Fibroblast of gingiva (primary cell): ENCODE measurements at places on chromosomes 6 and 20.

DNA sequence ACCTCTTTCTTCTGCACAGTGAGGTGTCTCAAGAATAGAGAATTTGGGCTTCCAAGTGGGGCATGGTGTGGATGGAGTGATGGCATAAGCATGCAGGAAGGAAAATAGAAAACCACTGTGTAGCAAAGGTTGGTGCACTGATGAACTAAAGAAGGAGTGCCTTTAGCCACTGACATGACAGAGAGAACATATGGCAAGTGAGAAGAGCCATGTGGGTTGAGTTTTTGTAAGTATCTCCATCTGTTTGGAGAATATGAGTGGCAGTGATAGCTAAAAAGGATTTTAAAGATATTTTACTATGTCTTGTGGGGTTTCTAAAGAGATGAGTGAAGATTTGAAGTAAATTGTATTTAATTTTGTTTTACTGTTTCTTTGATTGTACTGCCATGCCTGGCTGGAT, 160.5 kb upstream of the GRIK2 start:
- DNase-seq: no peak

- peak; percentile 47 for DNase-seq
Observed at GRCh38 chr6:43221046-43221972, 8.0 kb downstream of the DNPH1 start.

- DNase-seq: no peak
Observed at GRCh38 chr6:142809947-142810346, 135.0 kb downstream of the HIVEP2 start.

DNA sequence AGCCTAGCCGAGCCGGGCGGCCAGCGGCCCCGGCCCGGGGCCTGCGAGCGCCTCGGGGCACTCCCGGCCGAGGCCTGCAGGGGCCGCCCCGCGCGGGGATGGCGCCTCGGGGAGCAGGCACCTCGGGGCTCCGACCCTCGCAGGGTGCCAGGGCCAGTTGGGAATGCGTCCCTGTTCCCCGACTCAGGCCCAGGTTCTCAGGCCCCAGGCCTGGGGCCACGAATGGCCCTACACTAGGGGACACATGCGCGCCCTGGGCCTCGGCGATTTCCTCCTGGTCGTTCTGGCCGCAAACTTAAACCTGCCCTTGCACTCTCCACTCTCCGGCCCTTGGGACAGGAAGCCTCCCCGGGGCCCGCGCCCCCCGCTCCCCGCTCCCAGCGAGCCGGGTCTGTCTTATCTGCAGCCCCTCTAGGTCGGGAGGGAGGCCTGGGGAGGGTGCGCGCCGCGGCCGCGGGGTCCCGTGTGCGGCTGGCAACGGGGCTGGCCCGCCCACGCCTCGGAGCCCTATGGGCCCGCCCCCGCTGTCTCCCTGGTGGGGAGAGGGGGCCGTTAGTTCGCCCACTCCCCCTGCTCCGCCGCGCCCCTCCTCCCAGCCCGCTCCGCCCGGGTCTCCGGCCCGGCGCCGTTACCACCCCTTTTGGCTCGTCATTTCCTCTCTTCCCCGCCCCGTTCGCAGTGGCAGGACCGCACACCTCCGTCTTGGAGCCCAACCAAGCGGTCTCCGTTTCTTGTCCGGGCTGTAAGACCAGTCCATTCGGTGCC, 611 bp downstream of the NFYA start:
- DNase-seq: peak; percentile 68

DNA sequence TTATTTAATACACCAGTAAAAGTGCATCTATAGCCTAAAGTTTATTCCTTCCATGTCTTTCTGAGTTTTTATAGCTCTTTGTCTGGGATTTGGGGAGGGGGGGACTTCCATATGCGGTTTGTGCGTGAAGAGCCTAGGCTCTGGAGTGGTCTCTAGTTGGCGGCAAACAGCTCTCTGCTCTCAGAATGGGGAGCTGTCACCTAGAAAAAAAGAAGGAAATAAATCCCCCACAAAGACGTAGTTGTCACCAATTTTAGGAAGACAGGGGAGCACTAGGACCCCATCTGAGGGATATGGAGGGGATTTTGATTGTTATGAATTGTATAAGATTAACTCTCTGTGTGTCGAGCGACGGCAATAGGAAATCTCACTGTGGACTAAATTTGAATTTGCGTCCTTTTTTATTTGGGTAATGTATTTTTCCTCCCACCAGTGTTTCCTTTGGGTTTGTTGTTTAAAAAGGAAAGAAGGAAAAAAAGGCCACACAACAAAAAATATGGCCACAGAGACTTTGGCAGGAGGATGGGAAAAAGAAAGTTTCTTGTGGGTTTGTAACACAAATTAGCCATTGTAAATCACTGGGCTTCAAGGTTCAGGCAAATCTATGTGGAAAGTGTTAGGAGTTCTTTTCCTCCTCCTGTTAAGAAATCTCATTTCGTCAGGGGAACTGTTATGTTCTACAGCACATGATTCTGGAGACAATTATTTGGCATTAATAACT, 7.4 kb downstream of the POU3F2 start:
- DNase-seq: no peak

GRCh38 chr6:109772883-109773431, 81.9 kb downstream of the FIG4 start:
- DNase-seq: peak; percentile 29

- peak; percentile 70 for DNase-seq
Observed at GRCh38 chr6:27502508-27503435, 29.9 kb upstream of the ZNF184 start.

GRCh38 chr6:16836144-16836981, 75.1 kb upstream of the ATXN1 start:
- DNase-seq: peak; percentile 17

- no peak for DNase-seq
Observed at GRCh38 chr6:69098910-69099309, 463.8 kb downstream of the ADGRB3 start.

GRCh38 chr6:113649276-113649675, 207.9 kb upstream of the MARCKS start:
- DNase-seq: no peak

DNA sequence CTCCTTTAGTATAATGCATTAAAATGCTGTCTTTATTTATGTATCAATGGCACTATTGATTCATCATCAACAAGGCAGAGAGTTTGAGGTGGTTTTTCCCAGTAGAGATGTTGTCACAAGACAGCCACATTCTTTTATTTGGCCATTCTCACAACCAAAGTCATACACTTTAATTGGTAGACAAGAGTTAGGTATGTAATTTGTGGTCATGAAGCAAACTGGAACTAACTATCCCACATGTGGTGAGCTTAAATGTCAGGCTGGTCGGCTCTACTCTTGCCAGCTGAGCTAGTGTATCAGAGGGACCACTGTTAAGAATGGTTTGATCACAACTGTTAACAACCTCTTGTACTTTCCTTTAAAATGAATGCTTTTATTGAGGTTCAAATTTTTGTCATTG, 714.6 kb downstream of the CD109 start:
- peak; percentile 33 for DNase-seq

DNA sequence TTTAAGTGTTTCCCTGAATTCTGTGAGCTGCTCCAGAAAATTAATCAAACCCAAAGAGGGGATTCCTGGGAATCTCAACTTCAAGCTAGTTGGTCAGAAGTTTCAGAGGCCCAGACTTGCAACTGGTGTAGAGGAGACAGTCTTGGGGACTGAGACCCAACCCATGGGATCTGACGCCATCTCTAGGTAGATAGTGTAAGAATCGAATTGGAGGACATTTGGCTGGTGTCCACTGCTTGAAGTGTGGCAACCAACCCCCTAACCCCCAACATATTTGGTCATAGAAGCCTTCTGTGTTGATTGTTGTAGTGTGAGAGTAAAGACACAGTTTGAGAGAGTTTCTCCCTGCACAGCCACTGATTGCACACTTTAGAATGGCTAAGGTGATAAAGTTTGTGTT, 103.5 kb upstream of the CARMIL1 start:
- no peak for DNase-seq

GRCh38 chr20:40282941-40283340, 406.1 kb downstream of the MAFB start:
- DNase-seq: no peak

DNA sequence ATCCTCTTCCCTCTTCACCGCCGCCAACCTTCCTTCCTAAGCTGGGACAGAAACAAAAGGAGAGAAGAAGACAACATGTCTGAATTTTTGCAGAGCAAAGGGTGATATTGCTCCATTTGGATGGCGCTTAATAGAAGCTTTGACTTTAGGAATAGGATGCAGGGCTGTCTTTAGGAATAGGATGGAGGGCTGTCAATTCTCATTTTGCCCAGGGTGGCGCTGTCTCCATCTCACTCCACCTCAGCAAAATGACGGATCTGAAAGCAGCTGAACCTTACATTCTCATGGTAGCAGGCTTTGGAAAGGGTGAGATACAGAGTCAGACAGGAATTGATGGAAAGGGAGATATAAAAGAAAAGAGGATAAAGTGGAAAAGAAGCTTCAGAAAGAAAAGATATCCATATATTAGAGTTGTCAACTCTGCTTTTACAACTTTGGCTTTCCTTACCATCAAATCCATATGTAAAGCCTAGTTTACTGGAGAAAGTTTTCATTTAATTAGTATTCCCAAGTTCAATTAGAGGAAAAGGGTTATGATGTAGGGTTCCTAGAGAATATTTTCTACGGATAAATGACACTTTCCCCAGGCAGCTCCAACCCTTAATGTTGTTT, 2.4 kb downstream of the MTCL3 start:
- no peak for DNase-seq

DNA sequence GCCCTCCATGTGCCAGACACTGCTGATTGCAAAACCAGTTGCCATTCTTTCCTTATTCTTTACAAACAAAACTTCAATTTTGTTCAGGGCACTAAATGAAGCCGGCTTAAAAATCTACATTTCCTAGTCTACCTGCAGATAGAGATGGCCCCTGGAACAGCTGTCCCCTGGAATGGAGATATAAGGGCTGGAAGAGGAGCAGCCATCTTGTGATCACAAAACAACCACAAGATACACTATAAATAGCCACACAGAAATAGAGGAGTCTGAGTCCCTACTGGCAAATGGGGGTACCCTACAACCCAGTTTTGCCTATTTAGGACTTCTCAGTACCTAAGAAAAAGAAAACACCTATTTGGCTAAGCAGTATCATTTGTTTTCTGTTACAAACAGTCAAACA, 115.9 kb upstream of the BEND6 start:
- no peak for DNase-seq

DNA sequence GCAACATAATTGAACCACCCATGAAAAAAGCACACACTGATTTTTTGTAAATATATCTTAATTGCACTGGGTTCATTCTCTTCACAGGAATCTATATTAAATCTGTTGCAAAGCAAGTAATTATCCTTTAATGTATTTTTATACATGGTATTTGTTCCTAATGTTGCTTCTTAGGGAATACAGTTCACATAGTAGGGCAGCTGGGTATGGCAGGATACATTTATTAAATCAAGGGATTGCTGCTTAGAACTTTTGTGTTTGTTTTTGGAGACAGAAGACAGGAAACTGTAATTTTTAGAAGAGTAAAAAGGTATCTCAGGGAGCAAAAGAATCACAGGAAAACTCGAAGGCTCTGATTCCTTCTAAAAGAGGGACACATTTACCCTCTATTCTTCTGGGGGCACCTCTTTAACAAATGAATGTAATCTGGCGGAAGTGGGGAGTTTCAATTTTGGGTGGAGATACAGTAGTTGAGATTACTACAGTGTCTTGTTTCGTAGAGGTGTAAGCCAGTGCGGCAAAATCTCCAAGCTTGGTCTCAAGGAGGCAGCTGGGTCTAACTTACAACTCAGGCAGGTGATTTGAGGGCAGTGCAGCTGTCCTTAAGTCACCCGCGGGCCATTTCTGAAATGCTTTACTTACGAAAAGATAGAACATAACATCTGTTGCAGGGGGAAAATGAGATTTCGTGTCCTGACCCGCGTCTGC, 812 bp upstream of the SMIM13 start:
- DNase-seq: no peak

GRCh38 chr6:5036269-5036668, 32.4 kb upstream of the RPP40 start:
- no peak for DNase-seq

GRCh38 chr20:11051136-11051535, 377.3 kb upstream of the JAG1 start:
- DNase-seq: no peak

GRCh38 chr20:60693496-60694133, 558.4 kb upstream of the CDH4 start:
- no peak for DNase-seq

GRCh38 chr6:73144516-73144915, 80.8 kb downstream of the KHDC1L start:
- DNase-seq: no peak

GRCh38 chr6:43982084-43982625, 145.1 kb downstream of the MRPL14 start:
- DNase-seq: no peak
